ENCODE measurements at places on chromosomes 13 and 19.

DNA sequence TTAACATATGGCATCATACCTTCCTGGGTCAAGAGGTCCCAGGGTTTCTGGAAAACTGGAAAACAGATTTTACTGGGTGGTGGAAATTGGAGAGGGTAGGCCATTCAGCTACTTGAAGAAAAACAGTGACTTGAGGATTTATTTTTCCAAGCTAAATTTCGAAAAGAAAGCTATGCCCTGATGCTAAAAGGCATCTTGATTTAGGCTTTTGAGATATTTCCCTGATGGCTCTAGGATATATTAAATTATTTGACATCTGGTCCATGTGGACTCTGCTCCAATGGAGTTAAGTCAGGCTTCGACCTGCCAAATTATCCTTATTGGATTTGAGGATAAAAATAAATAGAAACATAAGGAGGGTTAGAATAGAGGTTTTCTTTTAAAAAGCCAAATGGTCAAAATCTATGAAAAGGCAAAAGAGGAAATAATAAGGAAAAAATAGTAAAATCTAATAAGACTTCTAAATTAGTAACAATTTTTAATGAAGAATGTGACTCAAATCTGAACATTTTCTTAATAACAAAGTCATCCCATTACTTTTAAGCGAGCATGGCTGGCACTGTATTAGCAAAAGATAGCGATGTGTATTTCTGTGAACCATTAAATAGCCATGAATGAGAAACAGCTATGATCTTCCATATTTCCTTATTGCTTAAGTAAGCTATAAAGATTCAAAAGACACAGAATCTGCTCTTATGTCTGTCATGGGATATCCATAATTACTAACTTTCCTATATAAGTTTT is 190.0 kb upstream of the MIR17HG start:
- no peak for DNase-seq

DNA sequence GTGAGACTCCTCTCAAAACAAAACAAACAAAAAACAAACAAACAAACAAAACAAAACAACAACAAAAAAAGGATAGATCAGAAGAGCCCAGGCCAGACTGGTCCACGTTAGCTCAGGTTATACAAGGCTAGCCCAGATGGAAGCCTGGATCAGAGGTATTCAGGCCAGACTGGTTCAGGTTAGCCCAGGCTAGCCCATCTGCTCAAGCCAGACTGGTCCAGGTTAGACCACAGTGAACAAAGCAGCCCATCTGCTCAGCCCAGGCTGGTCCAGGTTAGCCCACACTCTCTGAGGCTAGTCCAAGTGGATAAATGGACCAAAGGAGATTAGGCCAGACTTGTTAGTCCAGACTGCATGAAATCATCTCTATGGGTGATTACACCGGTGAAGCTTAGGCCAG is 41.2 kb downstream of the CCL25 start:
- no peak for DNase-seq

DNA sequence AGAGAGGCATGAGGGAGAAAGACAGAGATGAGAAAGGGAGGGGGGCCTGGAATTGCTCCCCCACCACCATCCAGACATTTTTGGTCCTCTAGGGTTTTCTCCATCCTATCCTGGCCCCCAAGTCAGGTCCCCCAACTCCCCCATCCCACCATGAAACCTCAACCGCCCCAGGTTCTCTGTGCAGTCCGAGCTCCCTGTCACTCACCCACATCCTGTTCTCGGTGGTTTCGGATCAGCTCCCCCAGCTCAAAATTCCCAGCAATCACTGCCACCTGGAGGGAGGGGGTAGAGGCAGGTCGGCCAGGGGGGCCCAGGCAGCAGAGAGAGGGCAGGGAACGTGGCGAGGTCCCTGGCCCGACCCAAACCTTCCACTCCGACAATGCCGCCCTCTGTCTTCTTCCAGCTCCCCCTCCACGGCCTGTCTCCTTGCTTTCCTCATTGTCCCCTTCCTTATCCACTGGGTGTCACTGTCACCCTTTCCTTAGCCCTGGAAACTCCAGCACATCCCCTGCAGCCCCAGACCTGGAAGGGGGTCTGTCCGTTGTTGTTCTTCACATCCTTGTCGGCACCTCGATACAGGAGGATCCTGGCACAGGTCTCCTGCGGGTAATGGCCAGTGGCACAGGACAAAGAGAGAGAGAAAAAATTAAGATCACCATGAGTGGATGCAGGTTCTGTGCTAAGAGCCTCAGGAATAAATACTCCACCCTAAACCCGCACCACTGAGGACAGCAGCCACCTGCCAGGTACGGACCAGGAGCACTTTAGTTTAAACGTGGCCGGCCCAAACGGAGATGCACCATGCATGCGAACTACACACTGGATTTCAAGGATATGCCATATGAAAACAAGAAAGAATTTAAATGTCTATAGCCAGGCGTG is 15.4 kb downstream of the SHANK1 start:
- DNase-seq, result no peak

DNA sequence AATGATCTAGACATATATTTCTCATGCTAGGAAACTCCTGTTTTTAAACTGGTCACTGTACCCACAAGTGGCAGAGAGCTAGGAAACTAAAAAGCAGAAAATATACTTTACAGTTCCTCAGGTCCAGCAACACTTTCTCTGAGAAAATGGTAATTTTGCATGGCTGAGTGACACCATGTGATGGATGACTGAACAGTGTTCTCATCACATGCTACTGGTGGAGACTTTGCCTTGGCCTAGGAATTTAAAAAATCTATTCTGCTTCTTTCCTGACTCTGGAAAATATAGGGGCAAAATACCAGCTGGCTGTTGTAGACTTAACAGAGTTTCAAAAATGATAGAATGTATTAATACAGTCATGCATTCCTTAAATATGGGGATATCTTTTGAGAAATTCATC is 50.0 kb downstream of the LATS2 start:
- no peak for DNase-seq

DNA sequence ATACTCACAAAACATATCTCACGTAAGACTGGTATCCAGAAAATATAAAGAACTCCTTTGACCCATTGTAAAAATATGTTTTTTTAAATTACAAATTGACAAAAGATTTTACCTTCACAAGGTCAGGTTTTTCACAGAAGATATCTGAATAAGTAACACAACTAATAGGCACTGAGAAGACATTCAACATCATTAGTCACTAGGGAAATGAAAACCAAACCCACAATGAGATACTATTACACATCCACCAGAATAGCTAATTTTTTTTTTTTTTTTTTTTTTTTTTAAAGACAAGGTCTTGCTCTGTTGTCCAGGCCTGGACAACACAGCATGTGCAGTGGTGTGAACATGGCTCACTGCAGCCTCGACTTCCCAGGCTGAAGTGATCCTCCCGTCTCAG is 157.5 kb downstream of the MIPEP start:
- no peak for DNase-seq

DNA sequence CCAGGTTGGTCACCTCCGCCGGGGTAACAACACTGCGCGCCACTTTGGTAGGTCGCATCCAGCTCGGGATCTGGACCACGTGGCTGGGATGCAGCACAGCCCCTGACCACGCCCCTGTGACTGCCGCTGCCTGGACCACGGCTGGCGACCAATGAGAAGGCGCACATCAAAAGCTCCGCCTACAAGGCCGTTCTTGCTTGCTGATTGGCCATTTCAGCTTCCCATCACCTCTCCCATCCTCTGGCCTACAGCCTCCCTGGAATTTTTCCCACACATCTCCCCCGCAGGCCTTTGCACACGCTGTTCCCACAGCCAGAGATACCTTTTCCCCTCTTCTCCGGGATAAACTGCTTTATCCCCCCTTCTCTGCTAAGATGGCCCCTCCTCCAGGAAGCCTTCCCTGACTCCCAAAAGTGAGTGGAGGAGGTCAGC is 12.5 kb upstream of the MAP1S start:
- DNase-seq, result no peak

DNA sequence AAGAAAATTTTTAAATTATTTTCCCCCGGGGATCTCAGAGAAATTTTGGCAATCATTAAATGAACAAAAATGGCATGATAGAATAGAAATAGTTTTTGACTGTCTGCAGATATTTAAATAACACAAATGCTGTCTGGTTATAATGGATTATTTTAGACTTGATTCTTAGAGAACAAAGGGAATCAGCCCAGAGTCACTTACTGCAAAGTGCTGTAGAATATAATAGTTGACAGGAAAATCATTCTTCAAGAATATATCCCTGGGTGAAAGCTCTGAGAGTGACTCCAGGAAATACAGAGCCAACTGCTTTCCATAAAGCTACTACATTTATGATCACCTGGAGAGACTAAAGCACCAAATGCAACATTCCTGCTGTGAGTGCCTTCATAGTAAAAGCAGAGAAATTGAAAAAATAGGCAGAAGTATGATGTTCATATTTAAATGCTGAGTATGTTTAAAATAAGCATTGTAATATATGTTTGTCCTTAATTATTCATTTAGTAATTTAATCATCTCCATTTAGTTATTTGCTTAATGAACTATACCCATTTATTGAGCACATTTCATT is 1765.8 kb downstream of the SLITRK1 start:
- no peak for DNase-seq

GRCh38 chr19:35828692-35829301 is 16.2 kb upstream of the PRODH2 start:
- DNase-seq, result no peak

DNA sequence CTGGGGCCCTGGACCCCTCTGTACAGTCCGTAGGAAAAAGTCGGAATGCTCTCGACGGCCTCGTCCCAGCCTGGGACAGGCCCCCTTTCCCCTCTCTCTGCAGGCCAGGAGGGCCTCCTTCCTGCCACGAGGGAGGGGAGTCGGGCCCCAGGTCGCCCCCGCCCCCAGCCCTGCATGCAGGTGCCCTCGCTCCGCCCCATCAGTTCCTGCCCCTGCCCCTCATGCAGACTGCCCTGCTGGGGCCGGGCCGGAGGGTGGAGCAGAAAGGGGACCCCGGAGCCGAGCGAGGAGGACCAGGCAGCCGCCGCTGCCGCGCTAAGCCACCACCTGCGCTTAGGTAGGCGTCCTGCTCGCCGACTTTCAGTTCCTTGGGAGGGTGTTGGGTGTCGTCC is 7.3 kb downstream of the LYL1 start:
- DNase-seq, result no peak

- DNase-seq, result no peak
Measured at GRCh38 chr13:46603165-46603603, 50.2 kb downstream of the LRCH1 start.

- peak; percentile 75 for DNase-seq
Measured at GRCh38 chr19:38734426-38735256, 9.6 kb downstream of the CAPN12 start.

DNA sequence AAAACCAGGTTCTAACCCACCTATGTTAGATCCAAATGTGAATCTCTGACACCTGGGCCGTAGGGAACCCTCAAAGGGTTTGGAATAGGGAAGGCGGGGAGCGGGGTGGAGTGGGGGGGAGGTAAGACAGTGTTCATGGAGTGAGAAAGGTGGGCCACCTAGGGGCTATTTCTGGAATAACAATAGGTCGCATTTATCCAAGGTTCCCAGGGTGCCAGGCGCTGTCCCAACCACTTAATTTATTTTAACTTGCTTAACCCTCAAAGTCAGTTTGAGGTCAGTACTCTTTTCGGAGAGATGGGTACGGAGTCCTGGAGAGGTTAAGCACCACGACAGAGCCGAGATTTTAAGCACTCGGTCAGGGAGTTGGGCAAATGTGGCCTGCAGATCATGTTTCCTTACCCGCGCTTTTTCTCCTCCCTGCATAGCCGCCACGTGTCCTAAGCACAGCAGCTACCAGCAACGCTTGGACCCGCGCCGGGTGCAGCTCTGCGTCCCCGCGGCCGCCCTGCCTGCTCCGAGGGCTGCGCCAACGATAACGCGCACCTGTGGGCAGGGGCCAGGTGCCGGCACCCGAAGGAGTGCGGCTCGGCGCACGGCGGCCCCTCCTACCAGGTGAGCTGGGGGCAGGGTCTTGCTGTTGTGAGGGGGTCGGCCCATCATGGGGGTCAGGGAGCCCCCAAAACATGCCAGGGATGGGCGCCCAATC is 25.0 kb upstream of the FXYD3 start:
- DNase-seq, result peak; percentile 85

DNA sequence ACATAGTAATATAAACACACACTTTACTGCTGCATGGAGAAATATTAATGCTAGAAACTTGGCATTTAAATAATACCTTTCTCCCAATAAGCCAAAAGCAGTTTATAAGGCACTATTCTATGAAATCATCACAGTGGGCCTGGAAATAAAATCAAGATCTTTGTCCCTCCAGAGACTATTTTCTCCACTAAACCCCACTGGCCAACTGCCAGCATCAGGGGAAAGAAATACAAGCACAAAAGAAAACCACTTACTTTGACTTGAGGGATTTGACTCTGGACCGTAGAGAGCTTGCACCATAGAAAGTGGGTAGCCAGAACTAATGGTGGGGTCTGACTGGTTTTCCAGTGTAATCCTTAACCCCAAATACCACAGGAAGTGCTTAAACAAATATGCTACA is 71.9 kb downstream of the DCLK1 start:
- no peak for DNase-seq

- DNase-seq, result peak; percentile 78
Measured at GRCh38 chr19:41886761-41887710, 4.1 kb downstream of the ARHGEF1 start.

- DNase-seq, result peak; percentile 32
Measured at GRCh38 chr19:33390908-33391630, 17.6 kb downstream of the CEBPG start.

DNA sequence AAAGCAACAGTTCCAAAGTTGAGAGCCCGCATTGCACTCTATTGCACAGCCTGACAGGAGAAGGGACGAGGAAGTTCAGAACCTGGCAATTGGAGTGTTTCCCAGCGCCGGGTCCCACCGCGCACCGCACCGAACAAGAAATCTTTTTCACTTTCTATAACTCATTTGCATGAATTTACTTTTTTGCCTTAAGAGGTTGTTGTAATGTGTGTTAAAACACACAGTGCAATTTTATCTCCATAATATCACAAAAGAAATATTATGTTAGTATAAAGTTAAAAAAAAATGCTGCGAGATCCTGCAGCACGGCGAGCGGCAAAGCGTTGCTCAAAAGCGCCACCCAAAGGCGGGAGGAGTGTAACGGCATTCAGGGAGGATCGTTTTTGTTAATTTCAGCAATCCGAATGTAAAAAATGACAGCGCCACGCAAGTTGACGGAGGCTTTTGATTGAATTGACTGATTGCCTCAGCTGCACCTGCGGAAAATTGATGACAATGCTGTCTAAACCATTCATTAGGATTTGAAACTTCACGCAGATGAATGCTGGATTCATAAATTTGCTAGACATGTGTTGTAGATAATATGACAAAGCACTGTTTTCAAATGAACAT is 303.6 kb upstream of the ZNF507 start:
- no peak for DNase-seq

GRCh38 chr19:45547965-45548609 is 36.5 kb downstream of the OPA3 start:
- DNase-seq, result no peak

- no peak for DNase-seq
Measured at GRCh38 chr13:105821337-105821736, 714.1 kb downstream of the EFNB2 start.
